ENCODE measurements at places on chromosomes 6 and 20. TPM values are rescaled to one million over a fixed set of nuclear protein-coding genes. Genes with fewer than 3 reads are reported as not detected.

ABCF1 gene
- total RNA-seq = 89.3 TPM

INSM1 gene
- 0.35 TPM for total RNA-seq

OTOR gene
- total RNA-seq = not detected

CGA gene
- not detected for total RNA-seq

GRM1 gene
- 0.57 TPM for total RNA-seq

MMS22L gene
- total RNA-seq = 28.4 TPM

KDM1B gene
- total RNA-seq = 7.1 TPM

FNDC11 gene
- total RNA-seq = 2.8 TPM

GNRH2 gene
- 0.72 TPM for total RNA-seq

SH3BGRL2 gene
- 36.1 TPM for total RNA-seq

LRRC73 gene
- 0.64 TPM for total RNA-seq

MUC21 gene
- total RNA-seq = not detected

SUPT3H gene
- 34.7 TPM for total RNA-seq

BEND6 gene
- total RNA-seq = 0.86 TPM

TPD52L1 gene
- 39.1 TPM for total RNA-seq

CCDC170 gene
- 2.1 TPM for total RNA-seq

SLC22A16 gene
- total RNA-seq = not detected

ENPP4 gene
- 3.5 TPM for total RNA-seq

CARMIL1 gene
- 20.5 TPM for total RNA-seq

Data from endodermal cell (in vitro differentiated cells).